Activated T-cell treated with anti-CD3 and anti-CD28 coated beads, Interleukin-2, amount 50 U/mL, for 24 hours (primary cell): ENCODE measurements at places on chromosomes 2 and 18.

GRCh38 chr18:2351126-2351850 is 220.0 kb downstream of the METTL4 start:
- DNase-seq: no peak

GRCh38 chr2:190948671-190949070 is 65.3 kb downstream of the STAT1 start:
- DNase-seq: no peak

DNA sequence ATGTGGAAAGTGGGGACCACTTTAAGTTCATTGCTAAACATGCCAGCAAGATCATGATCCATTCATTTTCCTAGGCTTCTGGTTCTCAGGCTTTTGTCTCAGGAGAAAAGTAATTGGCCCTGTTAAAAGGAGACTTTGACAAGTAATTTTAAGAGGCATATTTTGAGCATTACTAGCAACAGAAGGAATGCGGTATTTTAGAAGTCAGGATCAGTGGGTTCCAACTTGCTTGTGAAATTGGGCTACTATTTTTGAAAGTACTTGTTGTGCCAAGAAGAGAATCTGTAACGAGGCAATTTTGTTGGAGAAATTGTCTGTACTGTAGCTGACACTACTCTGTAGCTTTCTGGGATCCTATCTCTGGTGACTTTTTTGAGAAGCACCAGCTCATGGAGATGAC is 59.4 kb downstream of the CERS6 start:
- DNase-seq: no peak

DNA sequence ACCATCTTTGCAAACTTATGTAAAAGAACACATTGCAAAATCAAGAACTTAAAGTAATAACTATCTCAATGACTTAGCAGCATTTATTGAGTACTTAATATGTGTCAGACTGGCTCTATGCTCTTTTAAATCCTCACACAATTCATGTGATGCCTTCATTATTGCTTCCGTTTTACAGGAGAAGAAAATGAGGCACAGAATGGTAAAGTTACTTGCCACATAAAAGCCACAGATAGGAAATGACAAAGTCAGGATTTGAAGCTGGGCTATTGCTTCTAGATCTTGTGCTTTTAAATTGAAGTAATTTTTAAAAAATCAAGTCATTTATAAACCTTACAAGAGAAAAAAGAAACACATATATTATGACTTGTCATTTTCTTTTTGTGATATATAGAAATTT is 174.2 kb downstream of the WDR7 start:
- no peak for DNase-seq

DNA sequence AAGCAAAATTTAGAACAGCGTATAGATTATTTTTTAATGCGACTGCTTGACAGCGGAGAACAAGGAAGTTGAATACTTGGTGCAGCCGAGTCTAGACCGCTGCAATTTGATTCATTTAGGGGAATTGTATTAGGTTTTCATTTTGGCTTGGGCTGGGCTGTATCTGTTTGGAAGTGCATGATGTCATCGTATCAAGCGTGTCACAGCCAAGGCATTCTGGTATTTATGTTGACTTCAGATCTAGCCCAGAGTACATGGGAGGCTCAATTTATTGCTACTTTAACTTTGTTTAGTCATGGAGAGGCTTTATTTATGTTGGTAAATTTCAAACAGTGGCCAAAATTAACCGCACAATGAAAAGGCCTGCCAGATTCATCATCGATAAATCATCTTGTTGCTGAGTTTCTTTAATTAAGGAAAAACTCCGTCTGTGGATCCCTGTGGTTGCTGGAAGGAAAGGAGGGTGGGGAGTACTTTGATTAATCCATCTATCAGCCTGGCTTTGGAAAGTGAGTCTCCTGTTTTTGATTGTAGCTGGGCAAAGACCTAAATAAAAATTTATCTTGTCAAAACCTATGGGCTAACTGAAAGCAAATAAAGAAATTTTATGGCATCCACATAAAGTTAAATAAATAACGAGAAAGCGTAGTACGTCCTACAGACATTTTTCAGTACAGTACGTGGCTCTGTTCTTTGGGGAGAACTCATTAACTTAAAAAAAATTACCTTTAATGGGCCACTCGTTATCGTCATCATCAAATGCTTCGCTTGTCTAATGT is 230.4 kb upstream of the SPRED2 start:
- no peak for DNase-seq

- no peak for DNase-seq
Observed at GRCh38 chr18:31143025-31143424, 19.6 kb downstream of the DSC1 start.

DNA sequence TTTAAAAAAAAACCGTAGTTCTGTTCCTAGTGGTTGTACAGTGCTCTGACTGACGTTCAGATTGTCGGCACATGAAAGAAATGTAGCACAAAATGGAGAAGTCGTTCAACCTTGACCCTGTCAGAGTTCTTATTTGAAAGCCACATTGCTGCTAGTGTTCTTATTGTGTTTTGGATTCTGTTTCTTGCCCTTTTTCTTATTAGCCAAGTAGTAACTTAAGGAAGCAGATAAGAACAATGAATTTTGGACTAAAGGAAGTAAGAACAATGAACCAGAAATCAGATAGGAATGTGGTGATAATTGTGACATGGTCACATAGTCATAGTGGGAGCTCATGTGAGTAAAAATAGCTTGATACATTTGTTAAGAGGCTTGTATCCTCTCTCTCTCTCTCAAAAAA is 45.9 kb downstream of the RPIA start:
- DNase-seq: no peak

- no peak for DNase-seq
Observed at GRCh38 chr2:101921319-101921952, 70.3 kb upstream of the IL1R2 start.

- no peak for DNase-seq
Observed at GRCh38 chr2:149906886-149907285, 319.3 kb upstream of the MMADHC start.

- DNase-seq: no peak
Observed at GRCh38 chr18:28095041-28095440, 81.9 kb downstream of the CDH2 start.

- no peak for DNase-seq
Observed at GRCh38 chr18:55439056-55439455, 148.9 kb downstream of the TCF4 start.

GRCh38 chr18:25990473-25990872 is 99.9 kb downstream of the SS18 start:
- no peak for DNase-seq

GRCh38 chr2:230924470-230925341 is at the start of gene GPR55:
Gene GPR55 (minus strand): TSS chr2:230925242. CDS start chr2:230910962, 14,280 bp downstream.
- DNase-seq: peak; percentile 83

GRCh38 chr2:149463328-149464002 is 124.1 kb downstream of the MMADHC start:
- DNase-seq: no peak

DNA sequence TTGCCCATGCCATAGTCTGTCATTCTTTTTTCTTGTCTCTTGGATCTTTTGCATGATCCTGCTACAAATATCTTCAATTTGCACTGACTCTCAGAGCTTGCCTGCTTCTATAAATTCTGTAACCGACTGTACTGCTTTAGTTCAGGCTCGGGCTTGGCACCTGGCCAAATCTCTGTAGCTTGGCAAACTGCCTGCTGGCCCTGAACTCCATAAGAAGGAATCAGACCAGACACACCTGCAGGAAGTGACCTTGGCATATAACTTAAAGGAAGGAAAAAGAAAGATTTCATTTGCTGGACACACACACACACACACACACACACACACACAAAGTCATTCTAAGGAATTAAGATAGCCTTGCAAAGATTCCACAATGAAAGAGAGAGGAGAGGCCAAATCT is 291.2 kb upstream of the DDX18 start:
- no peak for DNase-seq

GRCh38 chr2:29307519-29307918 is 192.3 kb downstream of the CLIP4 start:
- DNase-seq: no peak

DNA sequence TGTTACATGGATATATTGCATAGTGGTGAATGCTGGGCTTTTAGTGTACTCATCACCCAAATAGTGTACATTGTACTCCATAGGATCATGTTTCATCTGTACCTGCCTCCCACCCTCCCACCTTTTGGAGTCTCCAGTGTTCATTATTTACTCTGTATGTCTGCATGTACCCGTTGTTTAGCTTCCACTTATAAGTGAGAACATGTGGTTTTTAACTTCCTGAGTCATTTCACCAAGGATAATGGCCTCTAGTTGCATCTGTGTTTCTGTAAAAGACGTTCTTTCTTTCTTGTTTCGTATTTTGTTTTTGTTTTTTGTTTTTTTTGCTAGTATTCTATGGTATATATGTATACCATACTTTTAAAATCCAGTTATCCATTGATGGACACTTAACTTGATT is 107.5 kb downstream of the MSTN start:
- DNase-seq: no peak

DNA sequence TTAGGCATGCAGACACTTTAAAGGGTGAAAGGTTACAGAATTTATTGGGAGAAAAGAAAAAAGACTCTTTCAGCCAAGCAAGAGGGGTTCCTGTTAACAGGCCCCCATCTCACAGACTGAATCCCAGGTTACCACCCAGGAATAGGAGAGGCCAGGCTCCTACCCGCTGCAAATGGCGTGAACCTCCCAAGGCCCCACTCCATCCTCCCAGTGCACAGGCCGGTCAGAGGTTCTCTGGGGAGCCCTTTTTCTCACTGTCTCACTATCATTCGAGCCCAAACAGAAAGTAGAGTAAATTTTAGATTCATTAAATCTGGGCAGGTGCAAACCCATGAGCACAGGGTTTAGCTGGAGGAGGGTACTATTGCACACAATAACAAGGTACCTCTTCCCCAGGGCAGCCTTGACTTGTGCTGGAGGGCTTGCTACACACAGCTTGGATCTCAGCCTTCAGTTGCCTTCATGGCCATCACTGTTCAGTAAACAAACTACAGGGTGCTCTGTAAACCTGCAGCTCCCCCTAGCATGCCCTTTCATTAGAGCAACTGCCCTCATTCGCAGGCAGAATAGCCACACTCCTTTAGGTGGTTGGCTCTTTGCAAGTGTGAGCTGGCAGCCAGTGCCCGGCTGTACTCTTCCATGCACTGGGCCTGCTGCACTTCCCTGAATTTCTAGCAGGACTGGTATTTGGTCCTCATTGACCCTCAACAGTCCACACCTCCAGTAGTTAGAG is 7.3 kb upstream of the PLEK start:
- DNase-seq: no peak

DNA sequence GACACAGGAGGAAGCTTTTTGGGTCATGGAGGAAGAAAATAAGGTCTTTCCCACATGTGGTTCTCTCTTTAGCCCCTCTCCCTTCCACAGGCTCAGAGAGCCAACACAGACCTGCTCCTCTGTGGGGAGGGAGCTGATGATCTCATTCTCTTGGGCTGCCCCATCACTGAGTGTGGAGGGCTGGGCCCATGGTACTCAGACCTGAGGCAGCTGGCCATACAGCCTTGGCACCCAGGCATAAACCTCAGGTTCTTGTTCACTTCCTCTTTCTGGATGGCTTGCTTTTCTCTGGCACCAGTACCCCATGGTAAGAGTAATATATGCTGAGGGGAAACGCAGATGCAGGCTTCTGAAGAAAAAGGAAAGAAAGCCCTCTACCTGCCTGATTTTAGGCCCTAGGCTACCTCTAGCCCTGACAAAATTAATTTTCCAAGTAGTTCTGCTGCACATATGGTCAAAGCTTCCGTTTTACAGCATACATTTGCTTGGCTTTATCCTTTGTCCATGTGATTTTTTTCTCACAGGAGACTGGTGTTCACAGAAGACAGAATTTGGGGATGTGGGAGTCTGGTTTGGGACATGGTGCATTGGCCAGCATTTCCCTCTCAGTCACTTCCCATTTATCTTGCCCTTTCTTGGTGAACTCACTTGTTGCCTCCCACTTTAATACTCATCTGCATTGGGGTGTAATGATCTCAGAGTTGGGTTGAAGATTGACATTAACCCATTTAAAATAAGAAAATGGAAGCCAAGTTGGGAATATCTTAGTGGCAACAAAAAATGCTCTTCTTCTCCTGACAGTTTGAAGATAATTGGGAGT is 11.1 kb downstream of the DHRS9 start:
- DNase-seq: no peak

- DNase-seq: no peak
Observed at GRCh38 chr2:23291239-23291638, 93.7 kb upstream of the KLHL29 start.

DNA sequence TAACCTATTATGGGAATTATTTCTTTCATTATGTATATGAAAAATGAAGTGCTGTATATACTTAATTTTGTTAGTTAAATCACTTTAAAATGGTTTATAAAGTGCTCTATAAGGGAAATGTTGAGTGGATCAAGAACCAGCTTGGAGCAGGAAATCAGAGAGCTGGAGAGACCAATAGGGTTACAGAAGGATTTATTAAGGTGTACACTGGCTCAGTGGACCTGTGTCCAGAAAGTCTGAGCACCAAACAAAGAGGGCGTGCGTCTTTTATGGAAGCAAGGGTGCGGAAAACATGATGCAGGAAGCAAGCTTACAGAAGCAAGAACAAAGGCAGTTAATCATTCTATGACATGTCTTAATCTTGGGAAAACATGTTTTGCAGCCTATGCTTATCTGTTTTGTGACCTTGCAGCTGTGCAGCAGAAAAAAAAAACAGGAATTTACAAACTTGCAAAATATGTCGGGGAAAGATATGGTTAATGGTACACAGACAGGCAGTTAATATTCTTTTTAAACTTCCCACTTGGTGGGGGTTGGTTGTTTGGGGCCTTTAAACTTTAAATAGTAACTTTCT is 65.2 kb upstream of the SLC35G4 start:
- no peak for DNase-seq

DNA sequence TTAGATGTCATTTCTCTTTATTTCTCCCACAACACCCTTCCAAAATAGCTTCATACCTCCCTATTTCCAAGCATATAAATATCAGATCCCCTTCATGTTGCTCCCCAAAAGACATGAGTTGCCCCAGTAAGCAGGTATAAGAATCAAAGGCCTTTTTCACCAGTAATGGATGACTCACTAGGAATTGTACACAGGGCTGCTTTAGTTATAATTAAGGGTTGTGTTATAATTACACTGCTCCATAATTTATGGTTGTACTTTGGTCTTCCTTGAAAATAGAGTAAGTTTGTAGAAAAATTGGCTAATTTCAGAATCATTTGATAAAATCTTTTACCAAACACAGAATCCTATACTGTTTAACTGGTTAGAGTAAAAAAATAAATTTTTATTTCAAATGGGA is 8.8 kb upstream of the AQP4 start:
- no peak for DNase-seq
